GM12864 (cell line): ENCODE measurements at places on chromosomes 1 and 21.

GRCh38 chr1:2132222-2133038 is 62.1 kb downstream of the FAAP20 start:
- DNase-seq = no peak

- DNase-seq = no peak
Measured at GRCh38 chr1:115136706-115137105, 47.4 kb upstream of the TSPAN2 start.

DNA sequence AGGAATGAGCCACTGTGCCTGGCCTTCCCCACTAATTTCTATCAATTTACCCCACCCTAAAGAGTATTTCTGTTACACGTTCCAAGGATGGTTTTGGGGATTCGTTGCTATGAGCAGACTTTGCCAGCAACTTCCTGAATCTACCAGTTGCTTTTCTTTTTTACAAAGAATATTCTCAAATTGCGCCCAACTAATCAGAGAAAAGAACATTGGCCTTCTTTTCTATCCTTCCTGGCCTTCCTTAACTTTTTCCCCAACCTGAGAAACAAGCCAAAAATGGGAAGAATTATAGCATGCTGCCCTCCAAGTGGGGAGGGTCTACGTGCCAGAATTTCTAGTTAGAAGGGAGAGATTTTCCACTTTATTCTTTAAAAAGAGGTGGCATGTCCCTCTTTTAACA is 44.9 kb upstream of the SLC45A1 start:
- no peak for DNase-seq

DNA sequence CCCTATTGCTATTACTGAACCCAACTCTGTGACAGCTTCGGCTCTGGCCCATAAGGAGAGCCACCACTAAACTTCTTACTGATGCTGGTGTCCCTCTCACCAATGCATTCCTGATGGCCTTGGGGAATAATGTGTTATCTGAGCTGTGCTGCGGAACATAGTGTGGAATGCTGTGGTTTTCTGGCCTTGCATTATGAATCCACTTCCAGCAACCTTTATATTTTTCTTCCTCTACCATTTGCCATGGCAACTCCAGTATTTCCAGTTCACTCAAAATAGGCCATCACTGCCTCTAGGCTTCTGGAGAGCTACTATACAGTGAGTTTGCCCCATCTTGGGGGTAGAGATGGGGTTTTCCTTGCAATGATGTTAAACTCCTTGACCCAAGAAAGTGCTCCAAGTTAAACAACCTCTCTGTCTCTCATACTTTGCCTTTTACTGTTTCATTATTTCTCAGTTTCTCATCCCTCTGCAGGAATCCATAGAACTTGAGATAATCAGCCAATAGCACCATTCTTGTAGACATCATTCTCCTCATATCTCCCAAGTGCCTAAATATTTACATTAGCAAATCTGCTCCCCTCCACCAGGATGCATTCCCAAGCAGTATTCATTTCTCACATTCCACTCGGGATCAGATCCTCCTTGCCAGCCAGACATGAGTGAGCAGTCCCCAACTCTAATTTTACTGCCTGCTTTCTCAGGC is 11.1 kb upstream of the RAVER2 start:
- DNase-seq = no peak

GRCh38 chr1:181482521-181483284 is 614 bp upstream of the CACNA1E start:
- no peak for DNase-seq
